ENCODE measurements at places on chromosomes 6 and 20.

GRCh38 chr20:43140726-43141125 is 49.0 kb downstream of the PTPRT start:
- no peak for DNase-seq

DNA sequence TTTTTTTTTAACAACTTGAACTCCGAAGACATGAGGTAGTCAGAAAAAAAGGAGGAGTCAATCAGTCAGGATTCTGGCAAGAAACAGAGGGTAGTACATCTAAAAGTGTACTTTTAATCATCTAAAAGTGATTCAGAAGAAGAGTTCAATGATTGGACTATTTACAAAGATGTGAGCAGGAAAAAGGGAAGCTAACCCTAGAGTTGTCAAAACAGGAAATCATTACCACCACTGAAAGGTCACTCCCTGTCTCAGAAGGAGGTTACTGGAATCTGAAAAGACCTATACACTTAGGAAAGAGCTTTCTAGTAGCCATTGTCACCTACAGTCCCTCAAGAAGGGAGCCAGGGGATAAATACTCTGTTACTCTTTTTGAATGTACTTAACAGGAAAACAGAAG is 16.7 kb upstream of the LMBRD1 start:
- DNase-seq = no peak

DNA sequence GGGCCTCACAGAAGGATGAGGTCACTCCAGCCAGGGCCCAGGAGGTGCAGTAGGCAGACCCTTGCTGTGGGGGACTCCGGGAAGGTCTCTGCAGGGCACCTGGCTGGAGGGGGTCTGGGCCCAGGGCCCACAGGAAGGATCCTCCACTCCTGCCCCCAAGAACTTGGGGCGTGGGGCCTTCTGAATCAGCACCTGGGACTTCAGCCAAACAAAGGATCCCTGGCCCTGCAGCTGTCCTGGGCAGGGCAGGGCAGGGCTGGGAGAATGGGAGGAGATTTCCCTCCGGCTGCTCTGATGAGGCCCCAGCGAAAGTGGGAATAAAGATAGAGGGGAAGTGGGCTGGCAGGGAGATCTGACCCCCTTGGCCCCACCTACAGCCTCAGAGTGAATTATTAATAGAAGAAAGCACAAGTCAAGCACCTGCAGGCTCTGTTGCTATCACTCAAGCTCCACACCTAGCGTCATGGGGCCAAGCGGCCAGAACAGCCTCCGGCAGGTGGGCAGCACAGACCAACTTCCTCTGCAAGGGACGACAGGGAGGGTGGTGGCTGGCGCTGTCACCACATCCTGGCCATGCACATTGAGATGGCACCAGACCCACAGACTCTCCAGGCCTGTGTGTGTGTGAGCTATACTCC is 61.6 kb upstream of the MRPS10 start:
- no peak for DNase-seq

DNA sequence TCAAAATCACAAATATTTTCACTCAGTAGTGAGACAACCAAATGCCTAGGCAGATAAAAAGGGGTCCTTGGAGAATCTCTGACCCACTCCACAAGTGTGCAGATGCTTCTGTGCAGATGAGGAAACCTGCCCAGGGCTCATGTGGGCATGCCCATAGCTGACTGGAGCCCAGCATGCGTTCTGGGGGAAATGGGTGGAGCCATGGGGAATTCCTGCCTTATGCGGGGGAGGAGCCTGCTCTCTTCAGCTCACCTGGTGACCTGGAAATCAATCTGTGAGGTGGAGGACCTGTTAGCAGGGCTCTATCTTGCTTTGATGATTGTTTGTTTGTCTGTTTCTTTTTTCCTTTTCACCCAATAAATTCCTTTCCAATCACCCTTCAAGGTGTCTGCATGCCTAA is 23.4 kb upstream of the PLN start:
- no peak for DNase-seq

- no peak for DNase-seq
Observed at GRCh38 chr20:23304616-23305015, 46.0 kb upstream of the NXT1 start.

- DNase-seq = no peak
Observed at GRCh38 chr20:17960927-17961586, 7.5 kb downstream of the SNX5 start.

DNA sequence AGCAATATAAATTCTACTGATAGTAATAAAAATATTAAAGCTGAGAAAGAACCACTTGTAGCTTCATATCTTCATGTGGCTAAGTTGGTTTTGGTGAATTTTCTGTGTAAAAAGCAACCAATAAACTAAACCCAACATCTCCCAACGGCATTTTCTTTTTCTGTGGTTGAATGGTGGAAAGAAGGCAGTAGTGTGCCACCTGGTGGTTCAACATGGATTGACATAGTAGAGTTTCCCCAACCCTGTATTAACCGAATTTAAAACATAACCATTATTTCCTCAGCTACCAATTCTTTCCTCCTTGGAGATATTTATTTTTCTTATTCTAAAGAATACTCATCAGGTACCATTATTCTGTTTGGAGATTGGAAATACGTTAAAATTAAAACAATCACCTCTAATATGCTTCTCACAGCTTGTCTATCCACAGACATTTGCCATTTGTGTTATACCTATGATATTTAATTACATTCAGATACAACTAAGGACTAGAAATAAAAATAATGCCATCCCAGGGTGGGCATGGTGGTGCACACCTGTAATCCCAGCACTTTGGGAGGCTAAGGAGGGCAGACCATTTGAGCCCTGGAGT is 117.1 kb upstream of the EEF1E1 start:
- no peak for DNase-seq

DNA sequence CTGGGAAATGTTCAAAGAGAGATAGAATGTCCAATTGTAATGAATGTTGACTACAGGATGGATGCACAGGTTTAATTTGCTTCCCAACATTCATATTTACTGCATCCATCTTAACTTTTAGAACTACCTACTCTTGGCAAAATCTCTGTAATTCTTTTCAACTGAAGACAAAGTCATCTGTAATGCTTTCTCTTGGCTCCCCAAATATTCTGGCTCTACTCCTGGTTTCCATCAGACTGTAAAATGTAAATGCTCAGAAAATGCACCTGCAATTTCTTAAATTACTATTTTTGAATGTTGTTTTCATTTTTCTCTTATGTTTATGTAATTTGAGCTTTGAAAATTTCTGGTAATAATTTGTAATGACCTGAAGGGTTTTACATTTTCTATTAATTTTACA is 480.8 kb upstream of the IMPG1 start:
- no peak for DNase-seq

DNA sequence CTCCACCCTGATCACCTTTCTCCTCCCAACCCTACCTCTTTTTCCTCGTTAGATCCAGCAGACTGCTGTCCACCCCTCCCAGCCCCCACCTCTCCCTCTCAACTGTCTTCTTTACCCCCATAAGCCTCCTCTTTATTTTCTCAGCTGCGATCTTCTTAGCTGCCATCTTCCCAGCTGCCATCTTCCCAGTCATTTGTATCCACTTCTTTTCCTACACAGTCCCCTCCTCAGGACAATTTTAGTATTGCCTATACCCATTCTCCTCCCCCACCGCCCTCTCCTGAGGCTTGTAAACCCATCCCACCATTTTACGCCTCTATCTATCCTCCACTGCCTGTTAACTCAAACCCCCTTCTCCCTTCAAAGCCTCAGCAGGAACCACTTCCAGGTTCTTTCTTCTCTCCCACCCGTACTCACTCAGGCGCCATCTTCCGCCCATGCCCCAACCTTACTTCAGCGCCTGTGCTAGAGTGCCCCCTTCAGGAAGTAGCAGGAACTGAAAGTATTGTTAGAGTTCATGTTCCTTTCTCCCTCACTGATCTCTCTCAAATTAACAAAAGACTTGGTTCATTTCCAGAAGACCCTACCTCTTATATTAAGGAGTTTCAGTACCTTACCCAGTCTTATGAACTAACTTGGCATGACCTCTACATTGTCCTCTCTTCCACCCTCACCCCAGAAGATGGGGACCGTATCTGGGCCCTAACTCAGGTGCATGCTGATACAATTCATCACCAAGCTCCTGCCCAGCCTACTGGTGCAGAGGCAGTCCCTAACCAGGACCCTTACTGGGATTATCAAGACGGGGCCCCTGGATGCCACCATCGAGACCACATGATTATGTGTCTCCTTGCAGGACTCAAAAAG is 236.0 kb downstream of the ADGRG6 start:
- DNase-seq = no peak

DNA sequence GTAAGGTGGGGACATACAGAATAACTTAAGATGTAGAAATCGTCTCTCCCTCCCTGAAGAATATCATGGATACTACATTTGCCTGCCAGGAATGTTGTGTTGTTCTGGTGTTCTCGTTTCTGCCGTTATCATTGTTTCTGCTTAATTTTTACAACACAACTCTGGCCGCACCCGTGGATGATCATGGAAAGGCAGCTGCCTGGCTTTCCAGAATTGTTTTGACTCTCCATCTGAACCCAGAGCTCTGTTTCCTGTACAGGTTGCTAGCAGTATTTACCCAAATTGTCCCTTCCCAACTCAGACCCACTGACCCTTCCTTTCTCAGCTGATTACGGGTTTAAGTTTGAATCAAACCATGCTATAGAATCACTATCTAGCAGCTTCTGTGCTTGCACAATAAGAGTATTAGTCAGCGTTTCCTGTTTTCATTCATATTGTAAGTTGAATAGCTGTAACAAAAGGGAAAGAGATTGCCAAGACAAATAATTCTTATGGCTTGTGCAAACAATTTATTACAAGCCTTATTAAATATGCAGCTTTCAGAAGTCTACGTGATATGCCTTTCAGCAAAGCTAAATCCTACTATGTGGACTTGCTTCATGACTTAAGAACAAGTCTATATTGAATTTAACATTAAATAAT is 139.0 kb downstream of the MTHFD1L start:
- DNase-seq = no peak

- no peak for DNase-seq
Observed at GRCh38 chr6:170516783-170517616, 36.1 kb downstream of the PSMB1 start.

- peak; percentile 72 for DNase-seq
Observed at GRCh38 chr6:43427406-43428111, at the start of gene ABCC10. Gene ABCC10 (plus strand): TSS chr6:43427541. CDS start chr6:43427979, 438 bp downstream.

DNA sequence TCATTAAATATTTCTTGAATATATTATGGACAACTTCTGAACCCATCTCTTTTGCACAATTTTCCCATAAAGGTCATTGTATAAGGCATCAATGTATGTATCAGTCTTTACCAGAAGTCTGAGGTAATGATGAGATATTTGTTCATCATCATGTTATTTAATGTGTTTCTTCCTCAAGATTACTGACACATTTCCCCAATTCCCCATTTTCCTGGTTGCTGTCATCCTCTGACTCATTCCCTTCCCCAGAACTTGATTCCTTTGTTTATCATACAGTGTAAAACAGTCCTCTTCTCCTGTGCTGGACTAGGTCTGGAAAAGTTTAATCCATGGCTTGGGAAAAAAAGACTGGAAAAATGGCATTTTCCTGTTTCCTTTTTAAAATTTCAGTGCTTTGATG is 107.9 kb upstream of the FLRT3 start:
- no peak for DNase-seq

DNA sequence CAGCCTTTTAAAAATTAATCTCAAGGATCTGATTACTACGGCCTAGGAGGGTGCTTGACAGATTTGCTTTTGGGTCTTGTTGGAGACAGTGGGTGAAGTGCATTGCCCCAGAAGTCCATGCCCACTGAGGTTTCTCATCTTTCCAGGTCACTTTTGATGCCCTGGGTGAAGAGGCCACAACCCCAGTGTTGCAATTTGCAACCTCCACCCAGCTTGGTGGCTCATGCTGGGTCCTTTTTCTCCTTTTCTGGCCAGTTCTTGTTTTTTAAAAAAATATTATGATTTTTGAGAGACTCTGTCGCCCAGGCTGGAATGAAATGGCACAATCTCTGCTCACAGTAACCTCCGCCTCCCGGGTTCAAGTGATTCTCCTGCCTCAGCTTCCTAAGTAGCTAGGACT is 9.4 kb downstream of the STX11 start:
- no peak for DNase-seq

- no peak for DNase-seq
Observed at GRCh38 chr6:24255676-24256075, 102.2 kb downstream of the DCDC2 start.

- no peak for DNase-seq
Observed at GRCh38 chr20:17612287-17612991, 42.6 kb downstream of the DSTN start.

- no peak for DNase-seq
Observed at GRCh38 chr20:329851-330232, 4.5 kb downstream of the SOX12 start.

DNA sequence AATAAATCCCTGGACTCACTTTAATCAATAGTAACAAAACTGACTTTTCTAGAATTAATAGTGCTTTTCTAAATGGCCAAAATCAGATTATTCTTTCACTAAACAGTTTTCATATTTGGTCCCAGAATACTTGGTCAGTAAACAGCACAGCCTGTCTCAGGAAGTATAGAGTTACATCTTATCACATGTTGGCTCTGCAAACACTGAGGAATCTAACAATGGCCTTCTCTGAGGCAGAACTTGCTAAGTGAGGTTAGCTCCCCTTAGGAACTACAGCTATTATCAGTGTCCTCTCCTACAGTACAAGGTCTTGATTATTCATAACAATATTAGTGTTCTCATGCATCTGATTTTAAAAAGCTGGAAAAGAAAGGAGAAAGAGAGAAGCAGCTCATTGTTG is 1622.8 kb downstream of the HACE1 start:
- DNase-seq = no peak

DNA sequence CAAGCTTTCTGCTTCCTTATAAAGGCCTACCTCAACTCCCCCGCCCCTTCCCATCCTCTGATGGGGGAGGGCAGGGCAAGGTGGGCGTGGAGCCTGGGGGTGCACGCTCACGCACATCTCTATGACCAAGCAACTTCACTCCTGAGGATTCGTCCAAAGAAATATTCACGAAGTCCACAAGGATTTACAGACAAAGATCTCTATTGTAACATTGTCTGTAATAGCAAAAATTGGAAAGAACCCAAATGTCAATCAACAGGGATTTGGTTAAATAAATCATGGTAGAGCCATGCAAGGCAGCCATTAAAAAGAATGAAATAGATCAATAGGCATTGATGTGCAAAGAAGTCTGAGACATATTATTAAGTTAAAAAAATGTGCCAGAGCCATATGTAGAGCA is 130.4 kb upstream of the AFDN start:
- no peak for DNase-seq

DNA sequence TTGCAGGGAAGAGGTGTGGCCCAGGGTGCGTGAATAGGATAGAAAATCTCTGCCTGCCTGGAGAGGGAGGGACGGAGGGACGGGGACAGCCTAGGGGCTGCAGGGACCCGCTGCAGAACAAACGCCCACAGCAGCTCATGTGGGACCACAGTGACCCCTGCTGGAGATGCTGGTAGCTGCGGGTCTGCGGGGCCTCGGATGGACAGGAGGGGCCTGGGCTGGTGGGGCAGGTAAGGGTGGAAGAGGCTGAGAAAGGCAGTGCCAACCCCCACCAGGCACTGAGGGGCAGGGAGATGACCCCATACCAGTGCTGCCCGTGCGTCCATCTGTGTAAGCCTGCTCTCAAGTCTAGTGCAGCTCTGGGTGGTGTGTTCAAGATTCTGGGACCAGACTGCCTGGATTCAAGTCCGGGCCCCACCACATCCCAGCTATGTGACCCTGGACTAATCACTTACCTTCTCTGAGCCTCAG is 39.4 kb downstream of the KIAA1755 start:
- DNase-seq = peak; percentile 14

Data from NCI-H2107 (cell line).